ENCODE measurements at places on chromosomes 3 and 15.
A peak's percentile ranks its signal among the peaks of the same experiment; 100 is the strongest.

DNA sequence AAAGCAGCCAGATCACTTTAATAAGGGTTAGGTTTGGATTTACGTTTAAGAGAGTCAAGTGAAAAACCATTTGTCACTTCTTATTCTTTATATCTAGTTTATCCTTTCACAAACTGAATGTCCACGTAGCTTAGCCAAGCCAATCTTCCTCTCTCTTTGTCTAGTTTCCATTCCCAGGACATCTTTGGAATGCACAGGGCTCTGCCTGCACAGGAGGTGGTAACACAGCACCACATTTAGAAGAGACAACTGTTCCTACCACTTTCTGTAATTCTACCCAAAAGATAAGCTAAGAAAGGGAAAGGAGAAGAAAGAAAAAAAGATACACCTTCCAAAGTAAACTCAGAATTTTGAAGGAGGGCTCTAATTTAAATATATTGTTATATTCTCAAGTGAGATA is 67.9 kb downstream of the IGSF11 start:
- DNase-seq, result no peak

- no peak for DNase-seq
These were observed 460.3 kb upstream of the IL12A start for GRCh38 chr3:159528251-159528895.

- DNase-seq, result no peak
These were observed 107.5 kb upstream of the ARHGEF26 start for GRCh38 chr3:154013736-154014135.

DNA sequence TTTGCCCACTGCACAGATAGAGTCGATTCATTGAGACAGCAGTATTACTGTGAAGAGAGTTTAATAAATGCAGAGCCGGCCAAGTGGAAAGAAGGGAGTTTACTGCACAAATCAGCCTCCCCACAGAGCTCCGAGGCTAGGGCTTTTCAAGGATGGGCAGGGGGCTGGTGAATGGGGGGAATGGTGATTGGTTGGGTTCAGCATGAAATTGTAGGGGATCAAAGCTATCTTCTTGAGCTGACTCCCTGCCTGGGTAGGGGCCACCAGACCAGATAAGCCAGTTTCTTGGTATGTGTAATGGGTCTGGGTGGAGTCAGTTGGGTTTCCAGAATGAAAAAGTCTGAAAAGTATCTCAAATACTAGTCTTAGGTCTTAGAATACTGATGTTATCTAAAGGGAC is 66.6 kb downstream of the SYNPR start:
- no peak for DNase-seq

GRCh38 chr3:141093397-141093796 is 42.2 kb downstream of the SPSB4 start:
- no peak for DNase-seq

DNA sequence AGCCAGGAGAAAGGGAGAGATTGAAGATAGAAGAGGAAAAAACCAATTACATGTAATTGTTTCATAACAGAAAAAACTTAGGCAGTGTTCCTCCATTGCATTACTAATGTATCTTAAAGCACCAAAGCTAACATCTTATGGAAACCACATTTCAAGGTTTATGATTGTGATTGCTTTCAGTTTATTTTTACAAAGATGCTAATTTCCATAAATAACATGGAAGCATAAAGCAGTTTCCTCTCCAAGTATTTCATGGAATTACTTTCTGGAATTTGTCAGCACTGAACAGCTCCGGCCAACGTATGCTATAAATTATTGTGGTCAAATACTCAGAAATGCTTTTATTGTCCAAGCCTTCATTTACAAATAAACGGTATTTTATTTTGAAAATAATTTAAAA is 11.6 kb downstream of the ADAMTSL3 start:
- no peak for DNase-seq

DNA sequence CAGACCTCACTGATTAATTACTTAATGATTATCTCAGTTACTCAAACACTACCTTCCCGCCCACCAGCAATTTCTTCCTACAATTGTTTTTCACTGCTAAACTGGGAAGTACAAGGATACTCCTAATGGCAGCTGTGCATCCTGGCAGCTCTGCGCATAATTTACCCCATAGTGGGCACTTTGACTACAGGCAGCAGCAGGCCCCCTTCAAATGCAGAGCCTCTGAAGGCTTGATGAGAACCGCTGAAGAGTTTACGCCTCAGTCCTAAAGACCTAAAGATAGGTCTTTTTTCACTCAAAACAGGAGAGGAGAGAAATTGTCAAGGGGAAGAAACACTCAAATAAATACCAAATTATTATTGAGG is 10.7 kb downstream of the CCDC32 start:
- DNase-seq, result no peak

DNA sequence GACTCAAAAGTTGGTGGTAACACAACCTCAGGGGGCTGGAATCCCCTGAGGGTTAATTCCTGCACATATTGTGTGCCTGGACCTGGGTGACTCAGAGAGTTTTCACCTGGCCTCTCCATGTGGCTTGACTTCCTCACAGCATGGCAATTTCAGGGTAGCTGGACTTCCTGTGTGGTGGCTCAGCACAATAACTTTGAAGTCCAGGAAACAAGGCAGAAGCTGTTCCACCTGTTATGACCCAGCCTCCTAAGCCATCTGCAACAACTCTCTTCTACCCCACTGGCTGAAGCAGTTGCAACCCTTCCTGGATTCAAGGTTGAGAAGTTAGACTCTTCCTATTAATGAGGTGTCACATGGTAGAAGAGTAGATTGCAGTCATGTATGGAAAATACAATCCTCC is 58.4 kb downstream of the EDEM1 start:
- peak; percentile 10 for DNase-seq

GRCh38 chr15:33852094-33852493 is 116.2 kb upstream of the CHRM5 start:
- DNase-seq, result no peak

DNA sequence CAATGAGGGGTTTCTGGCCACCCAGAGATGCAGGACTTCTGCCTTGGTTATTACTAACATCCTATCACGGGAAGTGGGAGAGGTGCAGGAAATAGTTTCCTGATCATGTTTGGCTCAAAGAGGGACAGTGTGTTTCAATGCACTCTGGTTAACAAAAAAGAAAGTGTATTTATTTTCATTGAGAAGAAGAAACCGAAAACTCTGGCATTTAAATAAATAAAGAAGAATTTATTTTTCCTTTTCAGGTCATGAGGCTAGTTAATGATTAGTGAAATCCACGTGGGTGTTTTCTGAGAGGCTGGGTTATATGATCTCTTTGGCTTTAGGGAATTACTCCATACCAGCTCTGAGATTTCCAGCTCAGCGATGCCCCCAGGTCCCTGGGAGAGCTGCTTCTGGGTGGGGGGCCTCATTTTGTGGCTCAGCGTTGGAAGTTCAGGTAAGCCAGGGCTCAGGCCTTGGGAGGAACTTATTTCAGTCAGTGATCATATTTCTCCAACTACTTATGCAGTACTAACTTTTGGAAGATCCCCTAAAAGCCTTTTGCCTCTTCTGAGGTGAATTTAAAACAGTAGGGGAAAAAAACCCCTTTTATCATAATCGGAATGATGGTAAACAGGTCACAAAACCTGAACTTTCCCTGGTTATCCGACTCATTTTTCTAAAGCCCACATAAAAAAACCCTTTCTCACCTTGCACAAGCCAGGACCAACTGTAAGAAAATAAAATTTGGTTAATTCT is at the start of gene PLA1A:
PLA1A (plus strand) TSS at position 338 of the 741 bp plus-strand sequence; CDS start at position 367, 29 bp downstream.
- no peak for DNase-seq

GRCh38 chr3:70952033-70952747 is 631.3 kb downstream of the FOXP1 start:
- no peak for DNase-seq

DNA sequence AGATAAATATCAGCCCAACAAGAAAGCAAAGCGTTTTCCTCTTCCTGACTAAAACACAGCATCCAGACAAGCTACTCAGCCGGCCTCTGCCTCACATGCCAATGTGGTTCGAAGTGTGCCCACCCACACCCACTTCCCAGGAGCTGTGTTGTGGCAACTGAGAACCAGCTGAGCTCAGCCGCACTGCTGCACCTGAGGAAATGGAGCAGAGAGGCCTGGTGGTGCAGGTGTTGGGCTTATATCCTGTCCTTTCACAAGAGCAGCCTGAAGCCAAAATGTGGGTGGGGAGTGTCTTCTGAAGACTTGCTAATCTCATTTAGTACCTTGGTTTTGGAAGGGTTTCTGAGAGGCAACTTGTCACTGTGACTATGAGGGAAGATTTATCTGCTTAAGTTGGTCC is 23.0 kb upstream of the RETNLB start:
- DNase-seq, result no peak

All from NK-92 treated with Interleukin-12 subunit alpha and Interleukin-12 subunit beta, amount 100 ng/mL, for 24 hours (cell line).